Astrocyte of the spinal cord (primary cell): ENCODE measurements at places on chromosomes 1 and 21.

DNA sequence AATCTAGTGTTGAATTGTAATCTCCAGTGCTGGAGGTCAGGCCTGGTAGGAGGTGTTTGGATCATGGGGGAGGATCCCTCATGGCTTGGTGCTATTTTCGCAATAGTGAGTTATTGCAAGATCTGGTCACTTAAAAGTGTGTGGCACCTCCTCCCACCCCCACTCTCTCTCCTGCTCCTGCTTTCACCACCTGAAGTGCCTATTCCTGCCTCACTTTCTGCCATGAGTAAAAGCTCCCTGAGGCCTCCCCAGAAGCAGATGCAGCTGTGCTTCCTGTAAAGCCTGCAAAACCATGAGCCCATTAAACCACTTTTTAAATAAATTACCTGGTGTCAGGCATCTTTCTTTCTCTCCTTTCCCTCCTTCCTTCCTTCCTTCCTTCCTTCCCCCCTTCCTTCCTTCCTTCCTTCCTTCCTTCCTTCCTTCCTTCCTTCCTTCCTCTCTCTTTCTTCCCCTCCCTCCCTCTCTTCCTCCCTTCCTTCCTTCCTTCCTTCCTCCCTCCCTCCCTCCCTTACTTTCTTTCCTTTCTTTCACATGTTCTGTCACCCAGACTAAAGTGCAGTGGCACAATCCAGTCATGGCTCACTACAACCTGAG is 172.4 kb downstream of the C1orf21 start:
- no peak for DNase-seq

DNA sequence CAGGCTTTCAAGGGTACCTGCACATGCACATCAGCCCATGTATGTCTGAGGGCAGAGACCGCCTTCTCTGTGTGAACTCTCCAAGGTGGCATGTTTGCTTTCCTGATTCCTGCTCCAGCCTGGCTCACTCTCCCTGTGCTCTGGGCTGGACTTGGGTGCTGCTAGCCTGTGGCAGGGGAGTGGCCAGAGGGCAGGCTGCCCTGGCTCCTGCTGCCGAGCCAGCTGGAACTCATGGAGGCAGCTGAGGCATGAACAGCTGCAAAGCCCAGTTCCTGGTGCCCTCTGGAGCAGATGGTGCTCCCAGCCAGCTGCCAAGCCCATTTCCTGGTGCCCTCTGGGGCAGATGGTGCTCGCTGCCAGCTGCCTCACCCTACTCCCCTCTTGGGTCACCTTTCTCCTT is 7.6 kb downstream of the UBL4B start:
- no peak for DNase-seq

- no peak for DNase-seq
Measured at GRCh38 chr1:176795929-176796328, 333.0 kb downstream of the PAPPA2 start.

- peak; percentile 90 for DNase-seq
Measured at GRCh38 chr1:7810395-7810794, 26.3 kb downstream of the PER3 start.

GRCh38 chr1:116690849-116691406 is 23.4 kb upstream of the IGSF3 start:
- DNase-seq, result peak; percentile 40

- DNase-seq, result no peak
Measured at GRCh38 chr1:42674214-42674613, 8.0 kb upstream of the YBX1 start.

DNA sequence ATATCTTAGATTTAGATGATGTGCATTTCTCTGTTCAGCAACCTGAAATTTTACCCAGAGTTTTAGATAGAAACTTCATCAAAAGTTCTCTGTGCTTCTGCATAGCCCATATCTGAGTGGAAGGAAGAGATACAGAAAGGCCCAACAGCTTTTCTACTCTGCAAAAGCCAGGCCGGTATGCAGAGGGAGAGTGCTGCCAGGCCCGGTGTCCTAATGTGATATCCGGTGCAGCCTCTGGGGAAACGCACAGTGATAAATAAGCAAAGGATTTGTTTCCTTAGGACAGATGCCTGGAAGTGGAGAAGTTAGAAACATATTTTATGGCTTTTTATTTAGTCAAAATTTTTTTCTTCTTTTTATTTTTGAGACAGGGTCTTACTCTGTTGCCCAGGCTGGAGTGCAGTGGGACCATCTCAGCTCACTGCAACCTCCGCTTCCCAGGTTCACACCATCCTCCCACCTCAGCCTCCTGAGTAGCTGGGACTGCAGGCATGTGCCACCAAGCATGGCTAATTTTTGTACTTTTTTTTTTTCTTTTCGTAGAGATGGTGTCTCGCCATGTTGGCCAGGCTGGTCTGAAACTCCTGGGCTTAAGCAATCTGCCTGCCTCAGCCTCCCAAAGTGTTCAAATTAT is 145.8 kb downstream of the PATJ start:
- peak; percentile 17 for DNase-seq

DNA sequence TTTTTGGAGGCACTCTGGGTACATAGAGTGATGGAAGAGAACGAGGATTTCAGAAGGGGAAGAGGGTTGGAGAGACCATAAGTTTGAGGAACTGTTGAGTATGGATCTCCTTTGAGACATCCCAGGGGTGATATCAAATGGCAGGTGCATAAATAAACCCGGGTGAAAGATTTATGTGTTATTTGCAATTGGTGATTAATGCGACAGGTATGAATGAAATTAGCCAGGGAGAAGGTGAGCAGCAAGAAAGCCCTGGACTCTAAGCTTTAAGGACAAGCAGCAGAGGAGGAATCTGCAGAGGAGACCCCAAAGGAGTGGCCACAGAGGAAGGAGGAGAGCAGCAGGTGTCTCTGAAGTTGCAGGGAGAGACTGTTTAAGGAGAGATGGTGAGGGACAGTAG is 8.8 kb upstream of the REN start:
- no peak for DNase-seq

DNA sequence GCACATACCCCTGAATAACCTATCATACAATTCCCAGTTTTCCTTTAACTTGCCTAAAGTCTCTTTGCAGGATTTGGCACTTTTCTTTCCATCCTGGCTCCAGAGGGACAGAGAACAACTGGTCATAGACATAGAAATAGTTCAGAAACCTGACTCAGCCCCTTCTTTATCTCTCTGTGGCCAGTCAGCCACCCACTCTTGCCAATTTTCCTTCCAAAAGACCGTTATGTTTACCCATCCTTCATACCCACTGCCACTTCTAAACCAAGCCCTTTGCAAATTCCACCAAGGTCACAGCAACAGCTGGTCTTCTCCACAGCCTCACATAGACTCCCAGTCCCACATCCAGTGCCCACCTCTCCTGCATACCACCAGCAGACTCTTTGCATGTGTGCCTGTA is 127.2 kb upstream of the FGGY start:
- DNase-seq, result no peak

DNA sequence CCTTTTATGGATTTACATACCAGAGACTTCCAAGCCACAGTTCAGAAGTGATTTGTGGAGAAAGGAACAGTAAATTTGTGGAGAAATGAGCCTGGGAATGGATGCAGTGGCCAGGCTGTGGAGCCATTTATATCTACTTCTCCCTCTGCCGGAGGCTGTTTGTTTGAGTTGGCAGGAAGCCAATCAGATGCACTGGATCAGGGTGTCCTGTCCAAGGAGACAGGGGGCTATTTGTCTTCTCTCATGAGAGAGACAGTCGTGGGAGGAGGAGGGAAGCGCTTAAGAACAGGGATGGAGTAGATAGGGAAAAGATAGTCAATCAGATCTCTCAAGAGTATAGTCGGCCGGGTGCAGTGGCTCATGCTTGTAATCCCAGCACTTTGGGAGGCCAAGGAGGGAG is 2.8 kb upstream of the HAPLN2 start:
- peak; percentile 24 for DNase-seq

GRCh38 chr21:42460391-42461184 is 35.4 kb downstream of the RSPH1 start:
- no peak for DNase-seq

DNA sequence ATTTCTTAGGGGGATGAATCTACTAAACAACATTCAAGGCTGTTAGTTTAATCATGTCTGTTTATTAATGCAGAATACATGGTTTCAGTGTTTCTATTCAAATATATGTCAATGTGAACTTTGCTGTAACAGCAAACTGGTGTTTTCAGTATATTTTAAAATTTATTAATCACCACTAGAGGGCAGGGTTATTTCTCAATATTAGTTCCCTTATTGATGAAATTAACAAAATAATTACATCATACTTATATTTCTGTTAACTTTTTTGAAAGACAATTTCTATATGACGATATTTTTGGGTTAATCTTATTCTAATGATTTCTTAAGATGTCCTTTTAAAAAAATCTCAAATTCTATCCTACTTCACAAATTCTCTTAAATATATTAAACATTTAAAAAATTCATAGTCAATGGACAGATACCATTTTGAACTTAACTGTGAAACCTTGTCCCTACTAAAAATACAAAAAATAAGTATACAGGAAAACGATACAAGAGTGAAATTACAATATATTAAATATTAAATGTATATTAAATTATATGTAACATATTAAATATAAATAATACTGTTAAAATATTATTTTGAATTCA is 1034.1 kb upstream of the PRMT6 start:
- DNase-seq, result peak; percentile 24

DNA sequence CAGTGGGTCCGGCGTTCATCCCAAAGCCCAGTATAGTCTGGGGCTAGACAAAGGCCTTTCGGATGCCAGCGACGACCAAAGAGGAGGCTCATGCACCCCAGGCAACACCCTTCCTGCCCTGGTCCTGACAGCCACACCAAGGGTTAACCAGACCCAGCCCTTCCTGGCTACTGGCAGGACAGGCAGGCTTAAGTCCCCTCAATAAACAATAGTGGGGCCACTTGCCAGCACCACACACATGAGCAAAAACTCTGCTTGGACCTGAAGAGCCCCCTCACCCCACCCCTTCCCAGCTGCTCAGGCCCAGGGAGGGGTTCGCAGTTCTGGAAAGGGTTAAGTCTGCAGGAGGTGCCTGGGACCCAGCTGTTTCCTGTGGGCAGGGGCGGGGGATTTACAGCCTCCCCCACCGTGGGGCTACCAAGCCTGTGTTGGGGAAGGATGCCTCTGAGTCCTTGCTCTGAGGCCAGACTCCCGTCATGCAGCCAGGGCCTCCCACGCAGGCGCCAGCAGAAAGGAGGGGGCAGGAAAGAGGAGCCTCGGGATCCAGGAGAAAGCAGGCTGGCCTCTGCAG is 18.2 kb downstream of the PHLDA3 start:
- peak; percentile 64 for DNase-seq

- no peak for DNase-seq
Measured at GRCh38 chr1:149937759-149938158, 1.1 kb upstream of the MTMR11 start.

DNA sequence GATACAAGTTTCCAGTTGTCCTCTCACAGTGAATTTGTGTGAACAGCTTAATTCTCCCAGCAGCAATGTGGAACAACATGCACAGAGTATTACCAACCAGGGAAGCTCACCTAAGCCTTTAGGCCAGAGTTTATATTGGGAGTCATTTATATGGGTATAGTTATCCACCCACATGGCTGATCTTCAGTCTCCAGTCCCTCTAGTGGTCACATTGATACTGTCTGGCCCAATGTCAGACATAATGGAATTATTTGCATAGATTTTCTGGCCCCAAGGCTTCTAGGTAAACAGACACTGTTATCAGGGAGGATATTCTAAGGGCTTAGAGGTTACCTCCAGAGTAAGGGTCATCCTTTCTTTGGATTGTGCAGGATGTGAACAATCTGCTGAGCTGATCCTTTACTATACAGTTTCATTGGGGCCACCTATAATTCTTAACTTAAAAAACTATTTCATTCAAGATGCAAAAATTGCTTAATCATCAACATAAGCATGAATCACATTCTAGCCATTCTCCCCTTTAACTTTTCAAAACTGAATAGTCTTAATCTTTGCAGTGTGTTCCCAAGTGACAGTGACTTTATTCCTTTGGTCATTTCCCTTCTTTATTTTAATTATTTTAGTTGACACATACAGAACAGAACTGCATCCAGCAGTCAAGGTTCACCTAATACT is 210.9 kb downstream of the LTN1 start:
- no peak for DNase-seq

- DNase-seq, result no peak
Measured at GRCh38 chr1:240114222-240114621, 22.5 kb downstream of the FMN2 start.

- no peak for DNase-seq
Measured at GRCh38 chr1:239841631-239842030, 250.1 kb upstream of the FMN2 start.

- no peak for DNase-seq
Measured at GRCh38 chr1:171160211-171160610, 24.9 kb upstream of the FMO2 start.

DNA sequence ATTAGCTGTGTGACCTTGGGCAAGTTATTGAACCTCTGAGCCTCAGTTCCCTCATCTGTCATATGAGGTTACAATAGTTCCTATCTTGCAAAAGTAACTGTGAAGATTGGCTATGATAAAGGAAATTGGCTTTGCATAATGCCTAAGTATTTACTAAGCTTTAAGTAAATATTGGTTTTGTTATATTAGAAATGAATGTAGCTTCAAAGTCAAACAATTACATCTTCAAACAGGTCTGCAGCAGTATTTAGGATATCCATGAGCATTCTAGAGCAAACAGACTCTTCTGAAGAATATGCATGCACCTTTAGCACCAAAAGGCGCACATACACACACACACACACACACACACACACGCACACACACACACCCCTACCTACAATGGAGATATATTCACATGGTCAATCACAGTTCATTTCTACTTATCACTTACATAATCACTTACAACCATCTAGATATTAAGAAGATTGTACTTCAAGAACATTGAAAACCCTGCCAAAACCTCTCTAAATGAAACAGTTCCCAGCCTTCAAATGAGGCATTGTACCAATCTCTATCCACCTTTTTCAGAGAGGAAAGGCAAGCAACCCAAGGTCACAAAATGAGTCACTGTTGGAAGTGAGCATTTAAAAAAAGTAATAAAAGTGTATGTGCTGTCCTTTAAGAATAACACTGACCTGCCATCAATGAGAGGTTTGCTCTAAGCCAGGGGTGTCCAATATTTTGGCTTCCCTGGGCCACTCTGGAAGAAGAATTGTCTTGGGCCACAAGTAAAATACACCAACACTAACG is 13.4 kb upstream of the FAM43B start:
- DNase-seq, result no peak

DNA sequence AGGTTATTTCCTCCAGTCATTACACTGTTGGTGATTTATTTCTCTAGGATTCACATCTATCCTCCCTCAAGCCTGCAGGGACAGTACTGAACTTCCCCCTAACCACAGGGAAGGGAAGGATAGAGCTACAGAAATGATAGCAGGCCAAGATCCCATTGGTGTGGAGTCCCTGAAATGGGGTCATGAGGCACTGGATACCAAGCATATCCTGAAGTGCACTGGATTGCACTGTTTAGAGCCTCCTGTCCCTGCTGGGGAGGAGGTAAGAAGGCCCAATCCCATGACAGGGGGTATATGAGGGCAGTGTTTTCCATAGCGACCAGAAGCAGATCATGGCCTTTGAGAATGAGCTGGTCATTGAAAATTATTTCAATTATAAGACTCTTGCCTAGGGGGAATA is 56.8 kb downstream of the C1orf21 start:
- DNase-seq, result no peak

DNA sequence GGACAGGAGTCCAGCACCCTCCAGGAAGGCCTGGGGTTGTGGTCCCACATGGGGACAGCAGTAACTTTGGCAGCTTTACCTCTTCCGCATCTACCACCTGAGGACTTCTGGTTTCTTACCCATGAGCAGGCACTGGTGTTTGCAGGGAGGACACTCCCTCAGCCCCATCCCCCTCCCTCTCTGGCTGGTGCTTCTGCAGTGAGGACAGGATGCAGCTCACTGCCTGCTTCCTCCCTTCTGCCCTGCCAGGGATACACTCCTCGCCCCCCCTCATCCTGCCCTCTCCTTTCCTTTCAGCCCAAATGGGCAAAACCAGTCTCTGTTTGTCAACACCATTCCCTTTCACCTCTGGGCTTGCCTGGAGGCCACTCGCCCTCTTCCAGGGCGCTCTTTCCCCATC is 62.4 kb downstream of the KIRREL1 start:
- no peak for DNase-seq
